Activated gamma-delta T cell treated with anti-CD3 and anti-CD28 coated beads, Interleukin-2, amount 50 U/mL, for 16 hours (primary cell): ENCODE measurements at places on chromosomes 2 and 18.
A peak's percentile ranks its signal among the peaks of the same experiment; 100 is the strongest.

- no peak for DNase-seq
Observed at GRCh38 chr2:24886691-24887304, 33.2 kb downstream of the ADCY3 start.

DNA sequence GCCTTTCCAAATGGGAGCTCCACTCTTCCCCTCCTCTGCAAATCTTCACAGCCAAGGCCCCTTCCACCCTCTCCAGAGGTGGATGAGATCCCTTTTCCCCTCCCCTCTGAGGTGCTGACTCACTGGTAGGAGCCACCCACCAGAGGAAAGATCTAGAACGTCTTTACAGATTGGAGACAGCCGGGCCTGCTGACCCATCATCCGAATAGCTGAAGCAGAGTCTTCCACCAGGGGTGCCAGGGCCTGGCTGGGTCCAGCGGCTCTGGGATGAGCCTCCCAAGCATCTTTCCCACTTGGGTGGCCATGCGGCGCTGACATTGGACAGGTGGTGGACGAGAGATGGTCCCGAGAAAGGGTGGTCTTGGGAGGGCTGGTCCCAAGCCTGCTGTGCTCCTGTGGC, 9.0 kb downstream of the ERFE start:
- DNase-seq, result no peak

DNA sequence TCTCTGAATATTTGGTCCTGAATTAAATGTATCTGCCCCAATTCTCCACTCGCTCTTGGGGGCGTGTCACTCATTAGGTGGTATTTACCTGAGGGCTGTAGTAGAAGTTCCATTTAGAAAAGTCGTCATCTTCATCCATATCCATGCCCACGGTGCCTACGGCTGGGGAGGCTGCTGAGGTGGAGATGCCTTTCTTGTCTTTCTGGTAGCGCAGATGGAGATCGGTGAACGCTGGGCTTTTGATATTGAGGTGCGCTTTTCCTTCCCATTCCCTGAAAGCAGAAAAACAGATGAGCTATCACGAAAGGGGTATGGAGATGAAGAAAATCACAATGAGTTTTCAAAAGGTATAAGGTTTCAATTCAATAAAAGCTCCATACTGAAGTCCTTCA, 39.7 kb downstream of the APOB start:
- DNase-seq, result no peak

DNA sequence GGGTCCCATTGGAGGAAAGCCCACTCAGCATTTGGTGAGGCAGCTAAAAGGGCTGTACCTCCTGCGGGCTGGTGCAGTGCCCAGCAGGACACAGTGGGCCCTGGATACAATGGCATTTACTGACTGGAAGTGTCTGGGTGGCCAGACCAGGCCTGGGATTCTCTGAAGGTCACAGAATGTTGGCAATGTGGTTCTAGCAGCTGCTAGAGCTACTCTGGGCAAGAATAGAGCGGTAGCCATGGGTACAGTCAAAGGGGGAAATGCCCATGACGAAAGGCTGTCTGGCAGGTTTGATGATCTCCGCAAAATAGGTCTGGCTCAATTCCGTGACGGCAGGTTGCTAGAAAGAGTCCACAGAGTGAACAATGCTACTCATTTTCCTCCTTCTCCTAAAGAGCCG, 241.8 kb downstream of the AFF3 start:
- no peak for DNase-seq

- no peak for DNase-seq
Observed at GRCh38 chr2:179049546-179050311, at the start of gene CCDC141. CCDC141 (minus strand) TSS chr2:179050137; CDS start chr2:179049941, 196 bp downstream.

- no peak for DNase-seq
Observed at GRCh38 chr2:201956361-201956760, 77.3 kb upstream of the FZD7 start.

GRCh38 chr2:224147174-224147573, 108.1 kb upstream of the SERPINE2 start:
- no peak for DNase-seq

GRCh38 chr2:88016086-88016959, at the start of gene RNU2-63P:
RNU2-63P (minus strand) TSS chr2:88016547.
- DNase-seq, result peak; percentile 59

- DNase-seq, result no peak
Observed at GRCh38 chr2:96145848-96146152, 560 bp upstream of the DUSP2 start.

DNA sequence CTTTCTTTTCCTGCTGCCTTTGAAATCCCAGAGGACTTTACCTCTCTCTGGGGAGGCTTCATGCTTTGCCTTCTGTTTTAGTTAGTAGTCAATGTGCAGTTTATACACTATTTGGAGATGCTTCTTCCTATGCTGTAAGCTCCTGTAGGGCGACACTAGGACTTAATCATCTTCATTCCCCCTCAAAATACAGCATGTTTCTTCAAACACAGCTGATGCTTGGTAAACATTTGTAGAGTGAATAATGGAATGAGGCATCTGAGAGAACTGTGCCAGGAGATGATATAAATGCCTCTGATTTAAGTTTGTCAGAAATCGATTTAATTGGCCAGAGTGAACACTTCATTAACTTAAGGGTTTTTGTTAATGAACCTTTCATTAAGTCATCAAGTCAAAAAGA, 43.4 kb downstream of the LHCGR start:
- no peak for DNase-seq

- no peak for DNase-seq
Observed at GRCh38 chr2:234611209-234611608, 114.3 kb upstream of the ARL4C start.

DNA sequence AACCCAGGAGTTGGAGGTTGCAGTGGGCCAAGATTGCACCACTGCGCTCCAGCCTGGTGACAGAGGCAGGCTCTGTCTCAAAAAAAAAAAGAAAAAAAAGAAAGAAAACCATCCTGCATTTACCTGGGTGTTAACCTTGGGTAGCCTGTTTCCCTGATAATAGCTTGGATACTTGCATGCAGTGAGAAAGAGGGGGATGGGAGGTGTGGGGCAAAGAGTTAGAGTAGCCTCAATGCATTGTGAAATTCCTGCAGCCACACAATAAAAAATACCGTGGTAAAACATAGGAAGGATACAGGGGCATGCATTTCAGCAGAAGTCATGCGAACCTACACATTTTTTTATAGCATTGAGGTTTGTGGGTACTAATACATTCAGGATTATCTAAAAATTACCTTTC, 76.6 kb upstream of the ZNF516 start:
- no peak for DNase-seq

- no peak for DNase-seq
Observed at GRCh38 chr2:161250864-161251436, 57.3 kb upstream of the PSMD14 start.

GRCh38 chr18:43830947-43831346, 553.7 kb upstream of the SYT4 start:
- no peak for DNase-seq

- DNase-seq, result no peak
Observed at GRCh38 chr2:157593411-157593810, 35.3 kb downstream of the ACVR1C start.

DNA sequence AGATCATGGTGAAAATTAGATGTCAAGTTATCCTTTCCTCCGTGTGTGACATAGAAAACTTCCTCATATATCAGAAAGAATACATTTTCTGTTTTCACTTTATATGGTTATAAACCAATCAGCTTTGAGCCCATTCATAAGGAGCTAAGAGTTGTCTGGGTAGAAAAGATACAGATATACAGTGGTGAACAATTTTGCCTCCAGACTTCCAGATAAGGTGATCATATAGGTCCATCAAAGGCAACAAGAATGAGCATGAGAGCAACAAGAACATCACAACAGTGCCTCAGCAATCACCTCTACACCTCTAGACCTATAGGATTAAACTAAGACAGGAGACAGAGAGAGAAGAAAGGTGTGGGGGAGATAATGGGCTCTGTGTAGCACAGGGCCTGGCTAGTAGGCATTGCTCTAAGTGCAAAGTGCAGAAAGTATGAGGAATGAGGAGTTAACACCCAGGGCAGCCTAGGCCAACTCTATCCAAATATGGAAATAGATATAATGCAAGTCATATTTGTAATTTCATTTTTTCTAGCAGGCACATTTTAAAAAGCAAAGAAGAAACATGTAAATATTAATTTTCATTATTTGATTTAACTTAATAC, 8.3 kb downstream of the TNP1 start:
- DNase-seq, result no peak

DNA sequence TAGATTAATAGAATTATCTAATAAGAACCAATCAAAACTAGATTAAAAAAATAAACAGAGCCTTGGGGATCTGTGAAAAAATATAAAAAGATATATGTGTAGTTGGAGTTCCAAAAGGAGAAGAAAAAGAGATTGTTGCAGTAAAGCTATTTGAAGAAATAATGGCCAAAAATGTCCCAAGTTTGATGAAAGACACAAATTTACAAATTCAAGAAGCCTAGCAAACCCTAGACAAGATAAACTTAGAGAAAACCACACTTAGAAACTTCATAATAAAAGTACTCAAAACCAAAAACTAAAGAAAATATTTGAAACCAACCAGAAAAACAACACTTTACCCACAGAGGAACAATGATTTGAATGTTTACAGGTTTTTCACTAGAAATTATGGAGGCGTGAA, 41.3 kb upstream of the EGR4 start:
- DNase-seq, result no peak
